Iris pigment epithelial cell (primary cell): ENCODE measurements at places on chromosomes 5 and 9.
A peak's percentile ranks its signal among the peaks of the same experiment; 100 is the strongest.

- DNase-seq: peak; percentile 23
Observed at GRCh38 chr5:137186759-137187461, 312.2 kb downstream of the SPOCK1 start.

DNA sequence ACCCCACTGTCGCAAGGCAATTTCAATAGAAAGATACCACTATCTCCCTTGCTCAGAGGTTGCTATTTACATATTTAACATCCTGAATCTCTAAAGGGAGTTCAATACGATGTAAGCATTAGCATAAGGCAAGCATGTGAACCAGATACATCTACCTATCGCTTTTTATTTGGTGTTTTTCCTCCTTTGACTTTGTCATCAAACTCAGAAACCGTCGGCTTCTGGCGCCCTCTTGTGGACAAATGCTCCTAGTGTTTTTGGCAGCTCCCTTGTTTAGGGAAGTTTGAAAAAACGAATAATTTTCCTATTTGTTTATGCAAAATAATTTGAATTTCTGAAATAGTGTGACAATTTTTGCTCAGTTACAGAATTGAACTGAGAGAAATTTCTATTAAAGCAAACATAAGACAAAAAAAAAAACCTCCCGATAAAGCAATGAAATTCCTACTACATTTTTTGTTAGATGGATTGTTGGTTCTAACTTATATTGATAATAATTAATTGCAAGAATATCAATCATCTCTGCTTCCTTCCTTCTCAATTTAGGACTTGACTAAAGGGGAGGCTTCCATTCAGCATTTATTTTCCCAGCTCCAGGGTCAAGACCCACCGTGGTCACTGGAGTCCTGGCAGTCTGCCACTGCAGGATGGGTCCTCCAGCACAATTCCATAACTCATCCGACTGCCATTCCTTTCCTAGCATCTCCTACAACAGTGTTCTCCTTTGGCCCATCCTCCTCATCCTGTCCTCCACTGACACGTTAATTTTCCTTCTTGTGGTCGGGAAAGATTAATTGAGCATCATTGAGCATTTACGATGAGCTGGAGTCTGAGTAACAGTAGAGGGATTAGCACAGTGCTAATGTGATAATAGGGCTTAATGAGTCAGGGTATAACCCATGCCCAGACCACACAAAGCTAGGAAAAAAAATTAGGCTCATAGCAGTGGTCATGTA lies 131.8 kb upstream of the CHD1 start:
- peak; percentile 65 for DNase-seq

DNA sequence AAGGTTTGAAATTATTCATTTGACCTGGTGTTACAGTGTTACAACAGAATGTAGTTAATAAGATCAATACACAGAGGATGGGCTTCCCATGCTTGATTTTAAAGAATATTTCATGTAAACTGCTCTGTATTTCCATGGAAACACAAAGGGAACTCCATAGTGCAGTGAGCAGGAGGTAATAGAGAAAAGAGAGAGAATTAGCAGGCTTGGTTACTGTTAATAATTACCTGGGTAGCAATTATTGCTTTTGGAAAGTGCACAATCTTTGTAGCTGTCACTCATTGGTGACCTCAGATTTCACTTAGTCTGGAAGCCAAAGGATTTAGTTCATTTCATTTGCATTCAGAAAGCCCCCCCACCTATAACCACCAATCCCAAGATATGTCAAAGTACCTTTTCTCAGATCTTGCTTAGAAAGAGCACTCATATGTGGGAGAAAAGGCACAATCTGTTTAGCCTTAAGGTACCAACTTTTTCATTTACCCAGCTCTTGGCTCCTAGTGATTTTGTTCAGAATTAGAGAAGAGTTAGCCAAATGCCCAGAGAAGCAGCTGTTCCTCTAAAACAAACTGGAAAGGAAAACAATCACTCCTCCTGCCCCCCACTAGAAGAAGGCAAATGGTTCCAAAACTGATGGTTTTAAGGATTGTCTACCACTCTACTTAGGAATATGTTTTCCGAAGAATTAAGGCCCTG lies 234.5 kb upstream of the SLC24A2 start:
- no peak for DNase-seq

DNA sequence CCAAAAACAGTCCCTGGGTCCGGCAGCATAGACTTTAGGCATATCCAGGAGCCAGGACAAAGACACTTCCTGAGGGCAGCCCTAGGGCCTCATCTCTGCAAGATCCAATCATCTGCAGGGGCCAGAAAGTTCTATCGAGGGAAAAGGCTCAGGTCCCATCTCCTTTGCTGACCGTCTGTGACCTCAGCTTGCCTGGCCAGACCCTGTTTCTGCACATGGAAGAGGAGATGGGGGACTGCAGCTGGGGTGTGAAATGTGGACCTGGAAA lies 51.0 kb upstream of the FCN1 start:
- DNase-seq: no peak

DNA sequence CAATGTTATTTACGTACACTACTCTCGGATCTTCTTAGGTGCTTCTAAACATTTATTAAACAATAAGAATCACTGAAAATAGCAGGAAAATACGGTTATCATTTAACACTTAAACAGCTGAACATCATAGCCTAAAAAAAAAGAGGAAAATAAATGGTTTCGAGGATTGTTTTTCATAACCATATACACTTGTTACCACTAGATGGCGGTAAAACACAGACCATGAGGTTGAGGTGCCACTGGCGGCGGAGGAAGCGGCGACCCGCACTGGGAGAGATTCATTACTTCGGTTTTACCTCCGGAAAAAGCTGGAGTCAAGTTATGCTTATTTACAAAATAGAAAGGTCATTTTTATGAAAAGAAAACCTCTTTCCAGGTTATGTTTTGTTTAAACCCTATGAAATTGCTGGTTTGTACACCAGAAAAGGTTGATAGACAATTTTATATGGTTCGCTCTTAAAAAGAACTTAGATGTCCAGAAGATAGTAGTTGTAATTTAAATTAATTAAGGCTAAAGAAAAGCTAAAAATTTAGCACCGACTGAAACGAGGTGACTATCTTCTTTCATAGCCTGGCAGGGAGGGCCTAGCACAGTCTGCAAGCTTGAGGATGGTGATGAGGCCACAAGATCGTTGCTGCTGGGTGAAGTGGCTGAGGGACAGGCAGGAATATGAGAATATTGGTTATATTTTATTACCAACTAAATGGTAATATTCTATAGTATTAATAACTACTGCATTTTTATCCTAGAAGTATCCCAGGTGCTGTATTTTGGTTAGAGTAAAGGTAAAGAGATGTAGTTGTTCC lies 605.7 kb downstream of the RAB3C start:
- peak; percentile 80 for DNase-seq

GRCh38 chr5:137630216-137630971 lies 105.5 kb downstream of the KLHL3 start:
- no peak for DNase-seq
